ENCODE measurements at places on chromosomes 16 and 17. TPM values are rescaled to one million over a fixed set of nuclear protein-coding genes. Genes with fewer than 3 reads are reported as not detected.
A peak's percentile ranks its signal among the peaks of the same experiment; 100 is the strongest.

GRCh38 chr17:8155996-8156245 lies 3.7 kb upstream of the PER1 start:
- no peak for DNase-seq

DNA sequence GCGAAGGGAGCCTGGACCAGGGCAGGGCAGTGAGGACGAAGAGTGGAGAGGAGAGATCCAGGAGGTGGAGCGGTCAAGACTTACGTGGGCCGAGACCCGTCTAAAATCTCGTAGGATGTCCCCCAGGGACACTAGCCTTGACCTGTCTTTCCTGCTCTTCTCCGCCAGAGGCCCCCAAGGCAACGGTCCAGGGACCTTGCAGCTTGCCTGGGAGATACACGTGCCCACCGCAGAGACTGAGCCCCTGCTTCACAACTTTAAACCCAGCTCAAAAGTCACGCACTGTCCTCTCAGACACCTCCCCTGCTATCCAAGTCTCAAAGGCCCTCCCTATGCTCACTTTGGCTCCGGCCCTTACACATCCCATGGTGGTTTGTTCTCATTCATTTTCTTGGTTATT lies 9.4 kb downstream of the TIGD7 start:
- no peak for DNase-seq

Gene PDILT
- total RNA-seq, result not detected

GRCh38 chr16:51876934-51877333 lies 670.0 kb downstream of the TOX3 start:
- DNase-seq, result no peak

GRCh38 chr16:81688182-81688581 lies 90.9 kb upstream of the PLCG2 start:
- no peak for DNase-seq

- DNase-seq, result no peak
Measured at GRCh38 chr16:10561425-10561824, 19.0 kb downstream of the EMP2 start.

Gene MLKL
- 7.9 TPM for total RNA-seq

- DNase-seq, result peak; percentile 62
Measured at GRCh38 chr16:30715750-30716445, 16.9 kb downstream of the SRCAP start.

DNA sequence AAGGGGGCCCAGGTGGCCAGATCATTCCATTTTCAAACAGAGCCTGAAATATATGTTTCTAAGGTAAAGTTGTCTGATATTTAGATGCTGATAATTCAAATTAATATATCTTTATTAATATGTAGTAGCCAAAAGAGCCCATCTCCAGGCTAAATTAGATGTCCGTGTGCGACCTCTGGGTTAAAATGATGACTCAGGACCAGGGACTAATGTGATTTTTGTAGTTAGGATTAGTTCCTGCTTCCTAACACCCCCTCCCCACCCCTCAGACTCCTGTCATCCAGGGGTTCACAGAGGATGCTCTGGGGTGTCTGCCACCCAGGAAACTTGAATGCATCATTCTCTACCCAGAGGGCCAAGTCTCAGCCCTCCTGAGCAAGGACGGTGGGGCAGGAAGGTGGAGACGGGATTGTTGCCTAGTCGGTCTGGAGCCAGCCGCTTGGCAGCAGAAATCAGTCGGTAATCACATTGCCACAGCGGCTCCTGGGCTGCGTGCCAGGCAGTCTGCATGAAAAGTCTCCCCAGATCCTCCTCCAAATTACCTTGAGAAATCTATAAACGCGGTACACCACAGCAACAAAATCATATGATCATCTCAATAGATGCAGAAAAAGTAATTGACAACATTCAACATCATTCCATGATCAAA lies 29.8 kb downstream of the CNGB1 start:
- no peak for DNase-seq

Gene TMEM204
- total RNA-seq, result not detected

DNA sequence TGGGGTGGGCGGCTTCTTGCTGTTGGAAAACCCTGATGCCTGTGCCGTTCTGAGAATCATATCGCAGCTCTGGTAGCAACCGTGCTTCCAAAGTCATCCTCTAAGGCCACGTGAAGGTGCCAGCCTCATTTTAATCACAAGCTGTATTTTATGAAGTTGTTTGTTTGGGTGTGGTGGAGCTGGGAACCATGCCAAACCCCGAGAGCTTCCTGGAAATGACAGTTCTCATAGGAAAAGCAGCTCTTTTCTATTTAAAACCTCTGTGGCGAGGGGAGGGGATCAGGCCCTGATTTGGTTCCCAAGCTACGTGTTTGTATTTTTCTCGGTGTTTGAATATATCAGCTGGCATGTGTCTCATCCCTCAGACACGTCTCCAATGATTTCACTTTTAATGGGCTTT lies 21.7 kb downstream of the KNOP1 start:
- DNase-seq, result peak; percentile 77

DNA sequence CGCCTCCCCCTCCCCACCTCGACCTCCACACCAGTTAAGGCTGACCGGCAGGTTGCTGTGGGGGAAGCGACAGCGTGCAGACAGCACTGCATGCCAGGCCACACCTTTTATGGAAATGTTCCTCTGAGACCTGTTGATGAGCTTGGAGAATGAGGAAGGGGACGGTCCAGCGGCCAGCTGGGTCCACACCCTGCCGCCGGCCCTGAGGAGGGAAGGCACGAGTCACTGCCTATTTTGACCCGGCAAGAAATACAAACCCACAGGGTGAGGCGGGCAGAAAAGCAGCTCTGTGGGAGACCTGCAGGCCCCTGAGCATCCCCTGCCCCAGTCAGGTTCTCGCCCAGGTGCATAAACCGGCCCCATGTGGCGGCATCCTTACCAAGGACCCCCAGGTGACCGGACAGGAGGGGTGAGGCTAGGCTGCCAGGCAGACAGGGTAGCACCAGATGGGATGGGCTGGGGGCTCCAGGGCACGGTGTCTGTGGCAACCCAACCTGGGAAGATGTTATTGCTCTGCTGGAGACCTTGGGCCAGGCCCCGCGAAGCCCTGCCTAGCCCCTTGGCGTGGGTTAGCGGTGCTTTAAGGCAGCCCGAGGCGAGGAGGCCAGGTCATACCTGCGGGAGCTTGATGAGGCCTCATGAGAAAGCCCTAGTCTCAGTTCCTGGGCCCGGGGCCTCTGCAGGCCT lies 12.7 kb downstream of the NATD1 start:
- no peak for DNase-seq

DNA sequence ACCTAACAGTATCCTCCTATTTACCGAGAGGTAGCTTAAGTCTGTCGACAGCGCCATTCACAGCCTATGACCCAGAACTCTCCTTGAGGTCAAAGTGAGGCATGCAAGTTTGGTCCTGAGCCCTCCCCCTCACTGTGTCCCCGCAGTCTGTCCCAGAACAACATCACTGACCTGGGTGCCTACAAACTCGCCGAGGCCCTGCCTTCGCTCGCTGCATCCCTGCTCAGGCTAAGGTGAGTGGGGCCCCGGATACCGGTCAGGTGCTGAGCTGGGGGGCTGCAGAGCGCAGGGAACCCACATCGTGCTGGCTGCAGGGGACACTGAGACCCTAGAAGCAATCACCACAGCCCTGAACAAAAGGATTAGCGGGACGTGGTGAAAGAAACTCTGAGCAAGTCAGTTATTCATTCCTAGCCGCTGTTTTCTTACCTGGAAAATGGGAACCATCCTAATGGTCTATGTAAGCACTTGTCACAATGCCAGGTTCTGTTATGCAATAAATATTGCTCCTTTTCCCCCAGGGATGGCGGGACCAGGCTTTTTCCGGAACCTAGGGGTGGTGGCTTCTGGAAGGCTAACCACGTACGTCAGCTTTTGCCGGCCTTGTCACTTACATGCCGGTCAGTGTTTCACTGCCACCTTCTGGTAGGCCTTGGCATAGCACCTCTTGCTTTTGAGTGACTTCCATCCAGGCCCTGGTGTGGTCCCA lies 23.8 kb downstream of the DEXI start:
- peak; percentile 92 for DNase-seq

DNA sequence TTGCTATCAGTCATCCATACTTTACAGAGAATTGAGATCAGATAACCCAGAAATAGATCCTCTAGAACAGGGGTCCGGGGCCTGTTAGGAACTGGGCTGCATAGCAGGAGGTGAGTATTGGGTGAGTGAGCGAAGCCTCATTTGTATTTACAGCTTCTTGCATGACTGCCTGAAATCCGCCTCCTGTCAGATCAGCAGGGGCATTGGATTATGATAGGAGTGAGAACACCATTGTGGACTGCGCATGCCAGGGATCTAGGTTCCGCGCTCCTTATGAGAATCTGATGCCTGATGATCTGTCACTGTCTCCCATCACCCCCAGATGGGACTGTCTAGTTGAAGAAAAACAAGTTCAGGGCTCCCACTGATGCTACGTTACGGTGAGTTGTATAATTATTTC lies 13.0 kb upstream of the SCIMP start:
- no peak for DNase-seq

GRCh38 chr16:72094266-72094610 lies 591 bp downstream of the DHX38 start:
- DNase-seq, result no peak

DNA sequence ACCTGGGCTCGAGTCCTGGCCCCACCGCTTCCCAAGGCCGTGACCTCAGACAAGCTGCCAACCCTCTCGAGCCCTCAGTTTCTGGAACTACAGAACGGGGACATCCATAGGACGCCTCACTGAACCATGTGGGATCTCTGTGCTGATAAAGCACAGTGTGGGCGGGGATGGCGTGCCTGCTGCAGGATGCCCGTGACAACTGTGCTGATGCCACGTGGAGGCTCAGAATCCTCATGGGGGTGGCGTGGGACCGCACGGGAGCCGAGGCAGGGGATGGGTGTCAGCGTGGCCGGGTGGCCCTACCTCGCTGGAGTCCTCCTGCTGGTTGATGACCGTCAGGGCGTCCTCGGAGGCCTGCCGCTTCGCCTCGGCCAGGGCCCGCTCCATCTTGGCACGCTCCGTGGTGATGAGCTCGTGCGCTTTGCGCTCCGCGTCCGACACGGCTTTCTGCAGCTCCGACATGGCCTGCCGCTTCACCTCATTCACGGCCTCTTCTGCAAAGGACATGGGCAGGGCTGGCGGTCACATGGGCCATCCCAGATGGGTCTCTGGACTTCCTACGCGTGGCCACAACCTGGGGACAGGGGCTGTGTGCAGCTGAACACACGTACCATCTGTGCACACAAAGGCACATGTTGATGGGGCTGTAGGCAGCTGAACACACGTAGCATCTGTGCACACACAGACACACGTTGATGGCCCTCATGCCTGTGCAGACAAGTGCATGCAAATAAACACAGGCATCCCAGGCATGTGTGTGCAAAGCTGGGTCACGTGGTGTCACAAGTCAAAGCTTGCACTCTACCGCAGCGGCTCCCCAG lies 12.7 kb upstream of the PABPN1L start:
- DNase-seq, result no peak

DNA sequence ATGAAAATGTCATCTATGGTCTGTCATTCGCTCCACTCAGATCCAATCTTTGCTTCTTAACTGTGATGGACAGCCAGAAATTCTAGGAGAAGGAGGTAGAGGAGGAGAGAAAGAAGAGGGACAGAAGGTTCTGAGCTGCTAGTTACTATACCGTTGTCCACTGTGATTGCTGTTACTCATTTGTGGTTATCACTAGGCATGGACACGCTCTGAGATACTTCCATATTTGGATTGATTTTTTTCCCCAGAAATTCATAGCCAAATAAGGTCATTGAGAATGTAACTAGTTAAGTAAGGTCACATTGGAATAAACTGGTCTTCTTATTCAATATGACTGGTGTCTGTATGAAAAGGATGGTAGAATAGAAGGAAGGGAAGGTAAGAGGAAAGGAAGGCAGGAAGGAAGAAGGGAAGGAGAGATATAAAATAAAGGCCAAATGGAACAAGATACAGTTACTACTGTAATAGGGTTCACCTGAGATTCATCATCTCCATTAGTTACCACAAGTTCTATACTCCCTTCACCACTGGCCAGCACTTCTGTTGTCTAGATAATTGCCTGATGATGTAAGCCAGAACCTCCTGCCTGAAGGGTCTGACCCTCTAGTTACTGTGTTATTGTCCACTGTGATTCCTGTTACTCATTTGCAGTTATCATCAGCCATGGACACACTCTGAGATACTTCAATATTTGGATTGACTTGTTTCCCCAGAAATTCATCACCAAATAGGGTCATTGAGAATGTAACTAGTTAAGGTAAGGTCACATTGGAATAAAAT lies 2.9 kb downstream of the KRTAP9-7 start:
- no peak for DNase-seq

DNA sequence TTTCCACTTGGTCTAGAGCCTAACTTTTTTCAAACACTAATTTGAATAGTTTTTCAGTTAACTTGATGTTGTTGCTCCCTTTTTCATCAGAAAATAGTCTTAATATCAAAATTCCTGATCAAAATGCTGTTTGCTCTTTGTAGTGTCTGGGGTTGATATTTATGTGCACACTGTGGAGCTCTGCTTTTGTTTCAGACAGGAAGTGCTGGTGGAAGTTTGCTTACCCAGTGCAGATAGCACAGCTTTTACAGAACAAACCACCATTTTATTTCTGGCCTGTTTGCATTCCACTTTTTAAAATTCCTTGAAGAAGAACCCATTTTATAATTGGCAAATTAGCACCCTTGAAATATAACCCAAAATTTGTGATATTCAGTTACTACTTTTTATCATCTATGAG lies 125.4 kb downstream of the MRTFB start:
- DNase-seq, result no peak

Gene SPIRE2
- 19.6 TPM for total RNA-seq

Gene GRIN2A
- total RNA-seq, result 0.32 TPM

Gene CNTD1
- total RNA-seq, result 0.05 TPM

DNA sequence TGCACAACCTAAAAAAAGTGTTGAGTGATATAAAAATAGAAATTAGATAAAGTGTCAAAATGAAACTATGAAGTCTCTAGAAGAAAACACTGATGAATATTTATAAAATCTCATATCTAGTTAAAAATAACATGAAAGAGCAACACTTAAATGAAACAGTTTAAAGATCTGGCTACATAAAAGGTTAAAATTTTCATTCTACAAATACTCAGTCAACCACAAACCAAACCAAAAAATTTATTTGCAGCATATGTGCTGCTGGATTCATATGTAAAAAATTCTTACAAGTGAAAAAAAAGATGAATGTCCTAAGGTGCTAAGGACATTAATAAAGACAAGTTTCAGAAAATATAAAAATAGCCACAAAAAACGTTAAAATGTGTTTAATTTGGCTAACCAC lies 22.6 kb upstream of the CDYL2 start:
- DNase-seq, result no peak

DNA sequence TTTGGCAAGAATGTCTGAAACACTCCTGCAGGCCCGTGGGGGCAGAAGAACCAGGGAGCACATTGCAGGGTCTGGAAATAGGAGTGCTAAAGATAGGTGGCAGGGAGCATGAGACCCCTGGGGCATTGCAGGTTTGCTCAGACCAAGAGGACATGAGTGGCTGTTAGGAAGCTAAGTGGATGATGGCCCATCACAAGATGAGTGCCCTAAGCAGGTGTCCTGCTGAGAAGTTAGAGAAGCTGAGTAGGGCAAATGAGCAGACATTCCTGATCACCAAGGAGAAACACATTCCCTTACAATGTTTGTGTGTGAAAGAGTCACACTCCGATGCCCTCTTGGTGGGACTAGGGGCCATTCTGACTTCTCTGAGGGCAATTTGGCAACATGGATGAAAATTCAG lies 9.9 kb downstream of the MLYCD start:
- DNase-seq, result no peak

- no peak for DNase-seq
Measured at GRCh38 chr16:28596840-28597691, at the start of gene SULT1A2. TSS of gene SULT1A2 (minus strand) at chr16:28597050. CDS start at chr16:28595930, 1,120 bp downstream.
